ENCODE measurements at places on chromosomes 6 and 20.

DNA sequence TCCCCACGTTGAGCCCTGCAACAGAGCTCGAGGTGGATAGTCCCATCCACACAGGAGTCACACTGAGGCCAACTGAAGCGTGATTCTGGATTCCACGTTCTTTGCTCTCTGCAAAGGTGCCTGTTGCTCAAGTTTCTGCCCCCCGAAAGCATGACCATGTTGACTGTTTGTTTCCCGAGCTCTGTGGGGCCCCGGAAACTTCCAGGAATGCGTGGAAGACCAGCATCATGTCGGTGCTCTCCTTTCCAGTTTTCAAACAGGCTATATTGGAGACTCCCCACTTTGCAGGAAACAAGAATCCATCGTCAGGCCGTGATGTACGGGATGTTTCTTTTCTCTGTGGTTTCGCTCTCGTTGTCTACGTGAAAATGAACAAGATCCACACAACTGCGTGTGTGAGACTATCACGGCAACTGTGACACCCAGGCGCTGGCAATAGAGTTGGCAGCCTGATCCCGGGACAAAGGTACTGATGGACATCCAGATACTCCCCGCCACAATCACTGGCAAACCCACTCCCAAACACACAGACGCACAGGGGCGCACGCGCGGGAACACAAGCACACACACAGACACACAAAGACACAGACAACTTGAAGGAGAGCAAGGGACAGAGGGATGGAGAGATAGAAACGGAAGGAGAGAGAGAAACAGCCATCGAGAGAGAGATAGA is 444.6 kb upstream of the DEFB115 start:
- no peak for DNase-seq

GRCh38 chr6:6790891-6791290 is 202.4 kb downstream of the LY86 start:
- DNase-seq, result no peak

DNA sequence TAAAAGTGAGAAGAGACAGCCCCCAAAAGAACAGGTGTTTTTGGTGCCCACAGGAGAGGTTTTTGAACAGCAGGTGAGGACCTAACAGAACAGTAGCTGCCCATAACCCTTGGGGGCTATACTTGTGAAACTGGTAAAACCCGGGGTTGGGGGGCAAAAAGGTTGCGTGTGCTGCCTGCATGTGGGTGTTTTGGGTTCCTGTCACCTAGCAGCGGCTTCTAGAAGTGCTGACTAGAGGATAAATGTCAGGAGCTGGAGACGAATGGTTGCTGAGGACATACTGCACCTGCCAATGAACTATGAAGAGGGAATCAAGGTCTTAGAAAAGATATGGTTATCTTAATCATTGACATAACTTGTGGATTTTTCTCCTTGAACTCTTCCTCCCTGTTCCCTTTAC is 16.0 kb downstream of the TAF11 start:
- no peak for DNase-seq

DNA sequence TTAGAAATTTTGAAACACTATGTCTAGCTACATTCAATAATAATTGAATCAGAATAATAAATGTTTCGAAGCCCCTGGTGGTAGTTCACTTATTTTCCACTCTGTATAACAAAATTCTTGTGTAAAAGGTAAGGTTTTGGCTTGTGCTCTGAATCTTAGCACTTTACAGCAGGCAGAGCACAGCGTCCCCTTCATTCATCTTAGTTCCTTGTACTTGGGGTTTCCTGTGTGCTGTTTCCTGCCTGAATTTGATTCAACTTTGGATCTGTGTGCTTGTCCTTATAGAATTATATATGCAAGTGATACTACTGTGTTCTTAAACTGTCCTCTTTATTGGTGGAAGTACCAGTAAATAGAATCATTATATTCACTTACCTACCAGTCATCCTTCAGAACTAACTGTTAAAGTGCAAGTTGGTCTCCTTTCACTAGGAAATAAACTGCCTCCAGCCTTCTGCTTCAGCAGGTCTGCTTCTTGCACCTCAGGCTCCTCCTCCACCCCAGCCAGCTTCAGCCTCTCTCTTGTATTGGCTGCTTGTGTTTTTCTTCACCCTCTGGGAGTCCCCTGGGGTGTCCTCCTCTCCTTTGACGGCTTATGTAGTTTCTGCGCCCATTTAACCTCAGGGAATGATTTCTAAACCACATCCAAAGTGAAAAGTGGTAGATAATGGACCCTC is 28.8 kb upstream of the TULP4 start:
- DNase-seq, result peak; percentile 17

DNA sequence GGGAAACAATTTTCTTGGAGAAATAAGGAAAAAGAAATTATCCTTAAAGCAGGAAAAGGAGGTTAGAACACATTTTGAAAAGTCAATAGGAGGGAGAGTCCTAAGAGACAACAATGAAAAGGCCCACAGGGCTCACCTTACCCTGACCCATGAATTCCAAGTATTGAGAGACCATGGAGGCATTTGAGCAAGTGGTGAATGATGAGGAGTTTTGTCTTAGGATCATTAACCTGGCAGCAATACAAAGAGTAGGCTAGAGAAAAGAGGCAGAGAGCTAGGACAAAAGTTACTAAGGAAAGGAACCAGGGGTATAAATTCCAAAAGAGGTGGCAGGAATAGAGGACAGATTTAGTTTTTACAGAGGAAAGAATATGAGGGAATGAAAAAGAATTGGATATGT is 44.7 kb downstream of the PACRG start:
- no peak for DNase-seq

- no peak for DNase-seq
Observed at GRCh38 chr6:35967076-35967774, 46.3 kb upstream of the SRPK1 start.

GRCh38 chr6:14743474-14744211 is 502.2 kb upstream of the JARID2 start:
- no peak for DNase-seq

GRCh38 chr6:19715167-19715551 is 122.0 kb upstream of the ID4 start:
- DNase-seq, result no peak

DNA sequence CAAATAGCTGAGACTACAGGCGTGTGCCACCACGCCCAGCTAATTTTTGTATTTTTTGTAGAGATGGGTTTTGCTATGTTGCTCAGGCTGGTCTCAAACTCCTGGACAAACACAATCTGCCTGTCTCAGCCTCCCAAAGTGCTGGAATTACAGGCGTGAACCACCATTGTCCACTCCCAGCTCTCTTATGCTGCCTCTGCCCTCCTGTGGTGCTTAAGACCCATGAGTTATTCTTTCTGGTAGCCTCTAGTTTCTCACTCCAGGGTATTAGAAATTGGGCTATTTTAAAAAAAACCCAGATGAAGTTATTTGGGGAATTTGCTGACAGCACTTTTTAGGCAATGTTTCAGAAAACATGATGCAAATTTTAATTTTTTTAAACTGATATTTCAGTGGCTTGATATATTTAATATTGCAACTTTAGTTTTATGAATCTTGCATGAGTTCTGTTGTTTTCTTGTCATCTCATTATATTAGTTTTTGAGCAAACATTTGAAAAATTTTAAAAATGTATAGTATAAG is 114.0 kb upstream of the FOXO3 start:
- DNase-seq, result no peak

GRCh38 chr20:43973231-43973630 is 58.6 kb downstream of the TOX2 start:
- no peak for DNase-seq

- DNase-seq, result no peak
Observed at GRCh38 chr20:35318502-35319157, 26.4 kb upstream of the FAM83C start.

DNA sequence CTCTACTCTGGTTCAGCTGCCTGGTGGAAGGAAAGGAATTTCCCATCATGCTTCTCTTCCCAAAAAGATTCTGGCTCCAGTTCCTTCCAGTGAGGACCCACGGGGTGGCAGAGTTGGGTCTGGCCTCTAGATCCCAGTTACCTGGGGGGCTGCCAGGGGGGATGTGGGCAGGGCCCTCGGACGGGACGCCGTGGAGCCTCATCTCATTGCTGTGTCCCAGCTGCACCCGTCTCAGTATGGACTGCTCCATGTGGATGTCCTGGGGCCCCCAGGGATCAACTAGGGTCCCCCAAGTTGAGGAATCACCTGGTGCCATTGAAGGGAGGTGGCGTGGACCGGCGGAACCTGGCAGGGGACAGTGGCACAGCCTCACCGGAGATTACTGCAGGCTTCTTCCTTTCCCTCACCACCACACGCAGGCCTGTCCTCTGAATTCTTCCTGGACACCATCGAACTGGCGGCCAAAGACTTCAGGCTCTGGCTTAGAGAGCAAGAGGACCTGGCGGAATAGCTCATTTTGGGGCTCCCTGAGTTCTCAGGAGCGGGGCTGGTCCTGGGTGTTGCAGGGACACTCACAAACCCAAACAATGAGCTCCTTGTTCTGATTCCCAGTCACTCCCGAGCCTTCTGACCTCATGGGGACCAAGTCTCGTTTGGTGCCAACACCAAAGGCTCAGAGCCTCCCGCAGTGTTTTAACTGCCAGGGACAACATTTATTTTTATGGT is 8.5 kb downstream of the ZBP1 start:
- no peak for DNase-seq

- no peak for DNase-seq
Observed at GRCh38 chr6:14313248-14313647, 195.7 kb downstream of the CD83 start.

DNA sequence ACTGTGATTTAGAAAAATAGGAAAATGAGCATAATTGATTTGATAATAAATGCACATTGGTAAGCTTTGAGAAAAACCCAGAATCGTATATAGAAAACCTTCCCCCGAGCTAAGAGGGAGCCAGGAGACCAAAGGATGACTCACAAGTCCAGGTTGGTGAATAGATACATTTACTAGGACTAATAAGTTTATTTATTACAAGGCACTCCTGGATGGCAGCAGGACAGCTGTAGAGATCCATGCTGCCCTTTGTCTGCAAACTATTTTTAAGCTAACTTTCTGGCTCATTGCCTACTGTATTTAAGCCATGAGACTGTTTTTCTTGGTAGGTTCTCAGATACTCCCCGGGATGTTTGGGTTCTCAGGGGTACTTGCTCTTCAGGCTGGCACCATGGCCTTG is 13.4 kb downstream of the CASP8AP2 start:
- DNase-seq, result no peak

DNA sequence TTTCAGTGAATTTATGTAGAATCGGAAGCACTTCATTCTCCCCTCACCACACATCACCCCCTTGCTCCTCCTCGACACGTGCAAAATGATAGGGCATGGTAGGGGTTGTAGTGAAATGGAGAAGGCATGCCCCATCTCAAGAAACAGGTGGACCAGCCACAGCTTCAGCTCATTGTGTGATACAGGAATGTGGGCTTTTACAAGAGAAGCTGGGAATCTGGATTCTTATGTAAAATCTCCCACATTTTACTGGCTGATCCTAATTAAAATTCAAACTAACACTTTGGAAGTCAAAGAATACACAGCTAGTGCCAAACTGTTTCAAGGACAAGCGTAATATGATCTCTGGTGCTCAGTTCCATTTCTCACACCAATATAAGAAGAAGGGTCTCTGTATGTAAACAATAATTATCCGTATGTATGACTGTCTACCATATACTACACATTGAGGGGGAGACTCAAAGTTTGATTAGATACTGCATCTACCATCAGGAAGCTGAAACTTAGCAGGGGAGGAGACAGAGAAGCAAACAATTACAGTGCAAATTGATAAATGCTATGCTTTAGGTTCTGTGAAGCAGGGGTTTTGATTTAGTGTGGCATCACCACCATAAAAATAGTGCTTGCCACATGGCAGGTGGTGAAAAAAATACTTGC is 24.3 kb upstream of the KIAA0408 start:
- DNase-seq, result no peak

GRCh38 chr6:154438882-154439415 is 71.5 kb downstream of the CNKSR3 start:
- DNase-seq, result no peak

- no peak for DNase-seq
Observed at GRCh38 chr6:168355716-168356522, 36.3 kb upstream of the DACT2 start.

- no peak for DNase-seq
Observed at GRCh38 chr6:158999154-158999665, 792 bp downstream of the RSPH3 start.

- DNase-seq, result no peak
Observed at GRCh38 chr6:52557389-52558265, 19.2 kb downstream of the TRAM2 start.

- DNase-seq, result no peak
Observed at GRCh38 chr6:56347526-56347925, 100.1 kb upstream of the COL21A1 start.

Measured in T-helper 9 cell (primary cell).